Skeletal muscle cell (primary cell): ENCODE measurements at places on chromosomes 13 and 19.

- DNase-seq: no peak
Observed at GRCh38 chr13:34628209-34628682, 313.8 kb upstream of the NBEA start.

DNA sequence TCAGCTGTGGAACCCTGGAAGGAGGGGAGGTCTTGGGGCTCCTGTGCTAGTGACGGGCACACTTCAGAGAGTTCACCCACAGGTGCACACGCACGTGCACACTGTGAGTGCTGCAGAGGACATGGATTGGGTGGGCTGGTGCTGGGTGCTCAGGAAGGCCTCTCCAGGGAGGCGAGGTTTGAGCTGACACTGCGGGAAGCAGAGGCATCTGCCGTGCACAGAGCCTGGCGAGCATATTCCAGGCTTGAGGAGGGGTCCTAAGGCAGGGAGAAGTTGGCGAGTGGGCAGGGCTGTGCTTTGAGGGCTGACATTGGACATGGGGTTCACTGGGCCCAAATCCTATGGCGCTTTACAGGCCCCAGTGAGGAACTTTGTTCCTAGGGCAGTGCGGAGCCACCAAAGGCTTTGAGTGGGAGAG, 25.6 kb downstream of the CCDC8 start:
- DNase-seq: no peak

GRCh38 chr19:6499052-6499790, 2.9 kb downstream of the TUBB4A start:
- no peak for DNase-seq

- no peak for DNase-seq
Observed at GRCh38 chr13:56886398-56886797, 254.3 kb upstream of the PRR20A start.

GRCh38 chr13:37326334-37326733, 220.9 kb upstream of the CSNK1A1L start:
- DNase-seq: no peak

- no peak for DNase-seq
Observed at GRCh38 chr13:101139081-101139480, 277.2 kb downstream of the NALCN start.

- no peak for DNase-seq
Observed at GRCh38 chr19:4495471-4495870, 22.8 kb downstream of the PLIN4 start.

- no peak for DNase-seq
Observed at GRCh38 chr19:45123440-45123850, 30.5 kb downstream of the PPP1R37 start.

DNA sequence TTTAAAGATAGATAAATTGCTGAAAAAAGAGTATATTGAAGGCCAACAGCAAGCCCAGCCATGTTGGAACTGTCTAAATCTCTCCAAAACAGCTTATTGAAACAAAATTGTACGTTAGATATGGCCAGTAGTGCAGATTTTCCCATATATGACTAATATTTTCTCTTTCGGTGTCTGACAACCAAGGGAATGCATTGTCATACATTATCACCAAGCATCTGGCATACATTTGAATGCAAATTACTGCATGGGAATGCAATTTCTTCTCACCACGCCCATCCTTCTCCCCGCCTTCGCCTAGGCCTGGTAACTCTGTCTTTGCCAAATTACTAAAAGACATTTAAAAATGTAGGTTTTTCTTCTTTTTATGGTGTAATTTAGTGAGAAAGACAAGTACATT, 32.5 kb upstream of the IRS2 start:
- no peak for DNase-seq

- DNase-seq: no peak
Observed at GRCh38 chr19:14848822-14849221, at the start of gene OR7A10. TSS of gene OR7A10 (minus strand) at chr19:14848922. CDS start at chr19:14841877, 7,045 bp downstream.

DNA sequence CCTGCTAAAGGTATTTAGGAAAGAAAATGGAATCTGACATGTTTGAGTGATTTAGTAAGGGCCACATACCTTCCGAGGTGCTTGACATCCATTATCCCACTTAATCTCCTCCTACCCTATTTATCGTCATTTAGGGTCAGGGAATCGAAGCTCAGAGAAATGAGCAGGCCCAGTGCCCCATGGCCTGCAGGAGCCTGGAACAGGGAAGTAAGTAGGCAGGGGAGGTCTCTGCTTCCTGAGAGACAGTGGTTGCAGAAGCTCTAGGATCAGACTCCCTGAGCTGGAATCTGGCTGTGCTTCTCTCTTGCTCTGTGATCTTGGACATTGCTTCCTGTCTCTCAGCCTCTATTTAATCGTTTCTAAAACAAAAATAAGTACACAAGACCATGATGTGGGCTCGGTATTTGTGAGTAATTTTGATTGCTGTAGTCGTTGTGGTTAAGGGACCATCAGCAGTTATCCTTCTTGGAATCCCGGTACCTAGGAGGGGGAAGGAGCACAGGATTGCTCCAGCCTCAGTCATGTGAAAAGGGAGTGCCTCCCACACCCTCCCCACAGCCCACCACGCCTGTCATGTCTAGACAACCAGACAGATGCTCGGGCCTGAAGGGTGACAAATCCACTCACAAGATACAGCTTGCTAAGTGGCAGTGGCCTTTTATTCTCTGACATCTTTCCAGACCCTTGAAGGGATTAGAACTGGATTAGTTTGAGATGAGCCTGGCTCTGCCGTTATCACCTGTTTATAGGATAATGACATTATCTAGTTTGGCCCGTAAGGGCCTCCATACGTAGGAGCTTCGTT, 169.2 kb upstream of the TSHZ3 start:
- DNase-seq: no peak

- DNase-seq: no peak
Observed at GRCh38 chr19:795073-795611, 2.1 kb upstream of the PTBP1 start.

- peak; percentile 56 for DNase-seq
Observed at GRCh38 chr13:73765651-73766384, 368.4 kb downstream of the KLF12 start.

- DNase-seq: no peak
Observed at GRCh38 chr13:65342541-65343337, 1887.4 kb downstream of the PCDH9 start.

- DNase-seq: no peak
Observed at GRCh38 chr19:7428651-7429113, 60.2 kb downstream of the PEX11G start.

- DNase-seq: no peak
Observed at GRCh38 chr13:111248822-111249221, 71.6 kb upstream of the TEX29 start.

DNA sequence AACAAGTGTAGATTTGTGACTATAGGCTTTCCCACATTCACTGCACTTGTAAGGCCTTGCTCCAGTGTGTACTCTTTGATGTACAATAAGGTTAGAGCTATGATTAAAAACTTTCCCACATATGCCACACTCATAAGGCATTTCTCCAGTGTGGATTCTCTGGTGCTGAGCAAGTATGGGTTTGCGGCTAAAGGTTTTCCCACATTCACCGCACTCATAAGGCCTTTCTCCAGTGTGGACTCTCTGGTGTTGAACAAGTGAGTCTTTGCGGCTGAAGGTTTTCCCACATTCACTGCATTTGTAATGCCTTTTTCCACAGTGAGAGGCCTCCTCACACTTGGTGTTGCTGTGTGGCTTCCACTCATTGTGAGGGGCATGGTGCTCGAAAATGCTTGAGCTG, 3.7 kb downstream of the ZNF772 start:
- DNase-seq: no peak

- DNase-seq: no peak
Observed at GRCh38 chr13:105196052-105196451, 1339.4 kb downstream of the EFNB2 start.

DNA sequence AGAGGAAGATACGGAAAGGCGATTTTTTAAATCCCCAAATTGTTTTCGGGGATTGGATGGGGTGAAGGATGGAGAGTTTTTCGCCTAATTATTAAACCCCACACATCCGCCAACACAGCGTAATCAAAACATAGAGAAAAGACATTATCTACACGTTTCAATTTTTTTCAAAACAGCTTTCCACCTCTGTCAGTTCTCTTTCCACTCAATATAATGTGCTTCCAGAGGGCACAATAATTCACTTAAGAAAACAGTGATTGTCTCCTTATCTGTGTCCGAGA, 435 bp upstream of the OBI1 start:
- no peak for DNase-seq

- DNase-seq: no peak
Observed at GRCh38 chr19:32343550-32344262, 1.7 kb upstream of the ZNF507 start.

- no peak for DNase-seq
Observed at GRCh38 chr13:94700536-94700935, 11.8 kb downstream of the SOX21 start.

DNA sequence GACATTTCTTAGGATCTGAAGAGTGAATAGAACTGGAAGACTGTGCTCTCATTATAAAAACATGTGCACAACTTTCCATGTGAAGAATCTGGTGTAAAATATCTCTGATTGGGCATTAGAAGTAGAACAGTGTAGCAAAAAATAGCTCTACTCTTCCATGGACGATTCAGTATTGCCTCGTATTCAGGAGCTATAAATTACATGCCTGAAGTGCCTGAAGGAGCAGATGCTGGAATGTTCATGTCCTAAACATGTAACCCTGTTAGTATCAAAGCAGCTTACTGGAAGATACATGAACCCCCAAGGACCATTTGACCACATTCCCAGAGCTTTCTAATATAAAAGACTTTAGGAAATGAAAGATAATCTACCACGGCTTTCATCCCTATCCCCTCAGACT, 528.9 kb downstream of the DACH1 start:
- DNase-seq: no peak

DNA sequence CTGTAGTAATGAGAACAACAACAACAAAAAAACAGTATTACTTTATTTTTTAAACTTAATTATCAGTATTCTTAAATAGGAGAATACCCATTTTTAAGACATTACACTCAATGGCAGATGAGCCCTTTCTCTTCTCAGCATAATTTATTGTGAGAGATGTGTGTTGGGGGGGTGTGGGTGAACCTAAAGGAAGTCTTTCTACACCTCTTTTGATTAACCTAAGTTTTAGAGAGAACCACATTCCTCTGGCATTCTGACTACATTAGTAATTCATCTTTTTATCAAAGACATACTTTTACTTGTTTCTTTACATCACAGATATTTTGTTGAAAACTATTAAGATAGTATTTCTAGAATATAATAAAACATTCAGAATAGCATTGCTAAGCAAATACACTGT, 890.9 kb downstream of the PCDH9 start:
- no peak for DNase-seq

DNA sequence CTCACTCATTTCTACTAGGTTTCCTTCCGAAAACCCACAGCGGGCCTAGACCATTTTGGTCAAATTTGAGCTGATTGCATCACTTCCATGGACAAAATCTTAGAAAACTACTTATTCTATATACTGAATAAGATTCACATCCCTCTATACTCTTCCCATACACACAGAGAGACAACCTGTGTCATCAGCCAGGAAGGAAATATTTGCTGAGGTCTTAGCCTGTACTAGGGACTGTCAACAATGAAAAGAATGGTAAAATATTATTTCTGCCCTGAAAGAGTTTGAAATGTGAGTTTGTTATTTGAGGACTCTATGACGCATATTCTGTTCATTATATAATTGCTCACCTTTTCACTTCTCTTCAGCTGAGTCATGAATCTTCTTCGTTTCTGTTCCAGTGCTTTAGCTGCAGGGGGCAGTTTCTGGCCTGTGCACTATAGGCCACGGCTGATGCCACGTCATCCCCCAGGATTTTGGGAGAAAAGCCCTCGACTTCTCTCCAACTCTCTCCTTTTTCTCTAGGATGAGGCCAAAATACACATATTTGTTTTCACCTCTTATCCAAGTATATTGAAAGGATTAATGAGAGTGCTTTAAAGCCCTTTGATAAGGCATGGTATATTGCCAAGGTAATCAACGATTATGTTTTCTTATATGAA, 47.7 kb downstream of the GSX1 start:
- no peak for DNase-seq

- DNase-seq: no peak
Observed at GRCh38 chr13:72121466-72121865, 254.5 kb upstream of the DACH1 start.

DNA sequence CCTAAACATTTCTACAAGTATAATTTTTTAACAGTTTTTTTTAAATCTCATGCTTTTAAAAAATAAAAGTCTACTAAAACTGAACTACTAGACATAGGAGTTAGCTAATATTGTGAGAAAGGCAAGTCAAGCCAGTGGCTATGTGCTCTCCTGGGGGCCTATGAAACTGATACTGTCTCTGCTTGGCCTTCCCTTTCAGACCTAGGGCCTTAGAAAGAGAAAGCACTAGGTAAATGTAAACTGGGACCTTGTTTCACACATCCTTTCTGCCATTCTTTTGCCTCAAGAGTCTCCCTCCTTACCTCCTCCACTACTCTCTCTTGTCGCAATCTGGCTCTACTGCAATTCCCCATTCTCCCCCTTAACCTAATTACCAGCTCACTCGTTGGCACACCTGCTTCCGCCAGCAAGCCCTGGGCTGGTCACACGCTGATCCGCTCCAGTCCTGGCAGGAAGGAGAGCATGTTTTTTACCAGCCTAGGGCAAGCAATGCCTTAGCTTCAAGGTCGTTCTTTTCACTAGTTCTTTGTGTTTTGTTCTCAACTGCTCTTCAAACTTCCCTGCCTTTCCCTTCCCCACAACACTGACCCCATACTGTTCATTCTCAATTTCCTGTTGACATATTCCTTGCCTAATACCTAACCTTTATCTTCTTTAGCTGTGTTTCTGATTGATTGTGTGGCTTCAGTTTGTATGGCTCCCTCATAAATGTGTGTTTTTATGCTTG, 23.1 kb downstream of the TBC1D4 start:
- DNase-seq: no peak

GRCh38 chr13:83333614-83334388, 548.5 kb downstream of the SLITRK1 start:
- DNase-seq: no peak

DNA sequence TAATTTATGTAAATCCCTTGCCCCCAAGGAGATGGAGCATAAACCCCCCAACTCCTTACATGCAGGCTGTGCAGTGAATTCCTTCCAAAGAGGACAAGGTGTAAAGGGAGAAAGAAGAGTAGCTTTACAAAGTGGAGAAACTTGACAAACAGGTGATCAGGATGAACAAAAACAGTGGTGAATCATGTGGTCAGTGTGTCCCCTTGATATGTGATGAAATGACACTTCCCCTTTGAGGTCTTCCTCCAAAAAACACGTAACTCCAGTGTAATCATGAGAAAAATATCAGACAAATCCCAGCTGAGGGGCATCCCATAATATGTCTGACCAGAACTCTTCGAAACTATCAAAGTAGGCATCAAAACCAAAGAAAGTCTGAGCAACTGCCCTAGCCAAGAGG, 29.5 kb upstream of the AKT2 start:
- no peak for DNase-seq

DNA sequence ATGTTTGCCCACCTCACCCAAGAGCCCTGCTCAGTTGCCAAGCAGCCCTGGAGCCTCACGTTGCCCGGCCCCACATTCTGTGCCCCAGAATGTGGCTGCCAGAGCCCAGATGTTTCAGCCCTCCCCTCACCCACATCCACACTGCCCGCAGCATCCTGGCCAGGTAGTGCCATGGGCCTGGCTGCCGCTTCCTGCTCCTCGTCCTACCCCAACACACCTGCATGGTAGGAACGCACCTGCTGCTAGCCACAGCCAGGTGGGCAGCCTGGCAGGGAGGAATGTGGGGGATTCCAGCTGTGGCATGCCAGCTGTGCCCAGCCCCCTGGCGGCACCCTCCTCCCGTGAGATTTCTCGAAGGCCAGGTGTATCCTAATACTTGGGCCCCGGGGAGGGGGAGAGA, 7.5 kb upstream of the NFIX start:
- no peak for DNase-seq
